G401 (cell line): ENCODE measurements at places on chromosomes 3 and 15. TPM values are rescaled to one million over a fixed set of nuclear protein-coding genes. Genes with fewer than 3 reads are reported as not detected.

ACTC1 gene
- not detected in 2 replicates for total RNA-seq

GRCh38 chr3:4584456-4585249 lies 91.5 kb downstream of the ITPR1 start:
- DNase-seq = no peak

GRCh38 chr3:153722157-153722556 lies 399.0 kb upstream of the ARHGEF26 start:
- DNase-seq = no peak

DNA sequence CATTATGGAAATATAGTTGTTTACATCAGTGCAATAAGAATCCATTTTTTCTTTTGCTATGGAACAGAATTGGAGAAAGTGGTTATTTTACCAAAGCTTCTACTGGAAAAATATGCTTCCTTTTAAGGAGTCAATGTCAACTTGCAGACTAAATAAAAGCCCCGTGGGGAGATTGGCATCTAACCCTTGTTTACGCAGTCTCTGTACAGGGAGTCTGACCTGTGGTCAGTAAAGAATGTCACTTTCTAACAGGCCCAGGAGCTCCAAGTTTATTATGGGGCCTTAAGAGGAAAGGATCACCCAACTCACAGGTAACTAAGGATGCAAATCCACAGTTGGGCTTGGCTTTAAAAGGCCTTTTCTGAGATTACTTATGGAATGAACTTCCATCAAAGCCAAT lies 1751.2 kb downstream of the SI start:
- no peak for DNase-seq

GRCh38 chr3:182716114-182716688 lies 77.1 kb upstream of the ATP11B start:
- no peak for DNase-seq

CLDN16 gene
- not detected in 2 replicates for total RNA-seq

DNA sequence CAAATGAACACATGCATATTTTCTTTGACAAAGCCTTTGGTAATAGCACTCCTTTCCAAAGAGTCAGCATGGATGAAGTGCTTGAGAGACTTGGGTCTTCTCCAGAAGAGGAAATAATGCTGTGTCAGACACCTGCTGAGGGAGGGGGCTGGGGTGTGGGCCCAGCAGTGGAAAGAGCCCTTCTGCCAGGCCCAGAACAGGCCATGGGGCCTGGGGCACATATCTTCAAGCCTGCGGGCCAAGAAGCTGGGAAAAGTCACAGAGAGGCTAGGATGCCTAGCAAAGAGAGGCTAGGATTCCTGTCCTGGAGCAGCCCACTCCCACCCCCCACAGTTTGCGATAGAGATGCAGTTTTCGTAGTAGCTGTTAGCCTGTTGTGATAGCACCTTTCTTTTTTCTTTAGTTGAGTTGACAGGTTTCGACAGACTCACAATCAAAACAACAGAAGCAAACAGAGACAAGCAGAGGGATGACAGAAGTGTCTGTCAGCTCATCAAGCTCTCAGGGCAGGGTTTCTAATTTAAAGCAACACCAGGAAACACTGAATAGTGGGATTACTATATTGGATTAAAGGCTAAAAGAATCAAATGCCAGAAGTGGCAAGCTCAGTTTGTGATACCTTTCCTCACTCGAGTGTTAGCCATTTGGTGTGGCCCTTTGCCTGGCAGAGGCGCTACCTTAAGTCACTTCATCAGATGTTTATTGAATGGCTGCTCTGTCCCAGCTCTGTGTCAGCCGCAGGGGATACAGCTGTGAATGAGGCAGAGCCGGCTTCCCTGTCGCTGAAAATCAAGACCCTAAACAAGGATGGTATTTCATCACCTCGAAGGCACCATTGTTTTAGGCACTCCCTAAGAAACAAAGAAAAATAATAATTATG lies 19.0 kb downstream of the CMTM7 start:
- DNase-seq = peak; percentile 47

SSUH2 gene
- total RNA-seq = not detected in 2 replicates

CORO2B gene
- 1.0 TPM in 1 of 2 replicates, not detected in the other for total RNA-seq

DNA sequence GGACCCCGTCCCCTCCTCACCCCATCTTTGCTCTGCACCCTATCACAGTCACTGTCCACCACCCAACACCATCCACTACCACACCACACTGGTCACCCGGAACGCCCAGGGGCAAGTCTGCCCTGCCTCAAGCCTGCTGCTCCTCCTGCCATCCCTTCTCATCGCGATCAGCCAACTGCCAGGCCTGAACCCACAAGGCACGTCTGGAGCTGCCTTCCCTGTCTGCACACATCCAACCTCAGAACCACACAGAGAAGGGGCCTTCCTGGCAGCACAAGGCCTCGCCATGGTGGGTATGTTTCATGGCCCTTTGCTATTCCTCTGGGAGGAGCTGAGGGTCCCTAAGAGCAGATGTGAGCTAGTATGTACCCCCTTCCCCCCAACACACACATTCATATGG lies 3.4 kb upstream of the DUSP7 start:
- no peak for DNase-seq

GRCh38 chr3:39192490-39193092 lies at the start of gene XIRP1:
XIRP1 (minus strand) TSS chr3:39192595; CDS start chr3:39189445, 3,150 bp downstream.
- DNase-seq = no peak

GRCh38 chr3:194489736-194490612 lies 3.2 kb upstream of the ATP13A3 start:
- no peak for DNase-seq

- DNase-seq = no peak
Measured at GRCh38 chr15:40495516-40495915, 24.7 kb downstream of the CHST14 start.

PIGZ gene
- total RNA-seq = not detected in 2 replicates

GRCh38 chr3:157588386-157589060 lies 85.3 kb upstream of the VEPH1 start:
- no peak for DNase-seq

DNA sequence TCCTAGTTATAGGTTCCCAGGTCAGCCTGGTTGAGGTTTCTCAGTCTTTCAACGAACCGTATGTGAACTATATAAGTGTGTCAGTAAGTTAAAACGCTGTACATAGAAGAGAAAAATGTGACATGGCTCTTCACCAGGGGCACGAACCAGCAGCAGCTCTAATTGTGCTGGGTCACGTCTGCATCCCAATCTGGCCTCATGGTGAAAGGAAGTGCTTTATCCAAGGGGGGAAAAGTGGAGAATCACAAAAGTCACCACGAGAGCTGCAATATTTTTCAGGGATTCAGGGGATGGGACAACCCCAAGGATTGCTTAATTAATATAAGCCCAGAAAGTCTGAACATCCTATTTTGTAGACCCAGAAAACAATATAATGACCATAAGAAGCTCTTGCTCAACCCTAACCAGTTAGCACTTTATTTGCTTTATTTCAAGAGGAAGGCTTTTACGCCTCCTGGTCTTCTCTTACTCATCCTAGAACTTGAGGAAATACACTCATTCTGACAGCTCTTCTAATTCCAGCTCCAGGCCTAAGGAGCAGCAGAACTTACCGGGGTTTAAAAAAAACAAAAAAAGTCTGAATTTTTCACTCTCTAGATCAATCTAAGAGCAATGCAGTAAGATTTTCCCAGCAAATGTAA lies 16.5 kb downstream of the ANXA2 start:
- no peak for DNase-seq

DNA sequence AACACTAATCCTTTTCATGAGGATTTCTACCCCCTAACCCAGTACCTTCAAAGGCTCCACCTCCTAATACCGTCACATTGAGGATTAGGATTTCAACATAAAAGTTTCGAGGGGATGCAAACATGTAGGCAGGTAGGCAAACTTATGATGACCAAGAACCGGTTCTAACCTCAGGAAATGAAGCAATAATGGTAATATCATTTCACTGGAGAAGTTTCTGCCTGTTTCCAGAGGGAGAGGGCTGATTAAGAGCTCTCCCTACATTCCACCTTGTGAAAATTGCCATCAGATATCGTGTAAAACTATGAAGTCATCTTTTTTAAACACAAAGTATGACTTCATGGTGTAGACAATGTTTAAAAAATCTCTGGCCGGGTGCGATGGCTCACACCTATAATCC lies 31.6 kb downstream of the NKIRAS1 start:
- DNase-seq = no peak

DNA sequence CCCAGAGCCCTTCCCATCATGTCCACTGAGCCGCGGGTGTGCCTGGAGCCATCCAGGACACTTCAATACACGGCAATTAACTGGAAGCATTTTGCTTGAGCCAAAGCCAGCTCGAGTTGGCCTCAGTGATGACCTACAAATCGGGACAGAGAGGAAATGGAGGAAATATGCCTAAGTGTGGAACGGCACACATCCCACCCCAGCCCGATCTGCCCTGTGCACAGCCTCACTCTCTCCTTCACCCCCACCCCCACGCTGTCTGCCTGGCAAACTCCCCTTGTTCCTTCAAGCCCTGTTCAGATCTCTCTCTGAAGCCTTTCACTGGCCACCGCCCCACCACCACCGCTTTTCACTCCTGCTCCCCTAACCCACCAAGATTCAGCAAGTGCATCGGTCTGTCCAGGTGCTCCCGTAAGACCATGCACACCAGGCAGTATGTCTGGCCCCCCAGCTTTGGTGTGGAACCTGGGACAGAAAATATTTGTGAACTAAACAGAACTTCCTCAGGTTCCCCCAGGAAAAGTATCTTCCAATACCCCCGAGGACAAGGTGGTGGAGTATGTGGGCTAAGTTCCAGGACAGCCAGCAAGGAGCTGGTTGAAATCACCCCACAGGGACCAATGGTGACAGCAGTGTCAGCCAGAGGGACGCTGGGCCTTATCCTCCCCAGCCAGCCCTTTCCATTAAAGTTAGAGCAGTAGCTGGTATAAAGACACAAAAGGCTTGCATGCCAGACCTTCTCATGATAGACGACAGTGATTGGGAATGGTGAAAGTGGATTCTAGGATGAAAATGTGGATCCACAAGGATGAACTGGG lies 83.7 kb downstream of the VGLL4 start:
- DNase-seq = peak; percentile 56

DNA sequence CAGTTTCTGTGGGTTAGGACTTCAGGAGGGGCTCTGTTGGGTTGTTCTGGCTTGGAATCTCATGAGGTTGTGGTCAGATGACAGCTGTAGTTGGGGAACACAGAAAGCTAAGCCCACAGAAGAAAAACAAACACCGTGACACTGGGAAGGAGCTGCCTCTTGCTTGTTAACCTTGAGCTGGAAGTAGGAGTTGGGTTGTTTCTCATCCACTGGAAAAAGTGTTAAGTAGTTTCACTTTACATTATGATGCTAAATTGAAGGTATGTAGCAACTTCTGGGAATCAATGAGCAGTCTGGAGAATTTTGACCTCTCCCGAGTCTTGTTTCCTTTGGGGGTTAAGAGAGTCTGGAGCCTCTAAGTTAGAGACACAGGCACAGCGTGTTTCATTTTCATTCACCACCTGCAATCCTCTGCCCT lies 20.4 kb downstream of the HACD3 start:
- no peak for DNase-seq

RBP2 gene
- total RNA-seq = not detected in 2 replicates

DNA sequence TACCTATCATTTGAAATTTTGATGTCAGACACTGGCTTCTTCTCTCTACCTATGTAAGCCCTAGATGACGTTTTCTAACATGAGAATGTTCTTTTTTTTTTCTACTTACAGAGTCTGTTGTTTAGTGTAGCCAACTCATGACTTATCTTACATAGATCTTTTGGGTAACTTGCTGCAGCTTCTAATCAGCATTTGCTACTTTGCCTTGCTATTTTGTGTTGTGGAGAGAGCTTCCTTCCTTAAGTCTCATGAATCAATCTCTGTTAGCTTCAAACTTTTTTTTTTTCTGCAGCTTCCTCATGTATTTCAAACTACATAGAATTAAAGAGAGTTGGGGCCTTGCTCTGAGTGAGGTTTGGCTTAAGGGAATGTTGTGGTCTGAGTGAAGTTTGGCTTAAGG lies 568.7 kb upstream of the BCHE start:
- no peak for DNase-seq

SH3GL3 gene
- not detected in 2 replicates for total RNA-seq

- no peak for DNase-seq
Measured at GRCh38 chr3:73669260-73669659, 44.5 kb upstream of the PDZRN3 start.

AADACL2 gene
- not detected in 2 replicates for total RNA-seq

- no peak for DNase-seq
Measured at GRCh38 chr3:123201223-123201556, 553 bp upstream of the SEC22A start.

CEMIP gene
- total RNA-seq = 0.43 TPM in 1 of 2 replicates, not detected in the other

- DNase-seq = no peak
Measured at GRCh38 chr3:158709666-158710083, 22.6 kb downstream of the RARRES1 start.

DNA sequence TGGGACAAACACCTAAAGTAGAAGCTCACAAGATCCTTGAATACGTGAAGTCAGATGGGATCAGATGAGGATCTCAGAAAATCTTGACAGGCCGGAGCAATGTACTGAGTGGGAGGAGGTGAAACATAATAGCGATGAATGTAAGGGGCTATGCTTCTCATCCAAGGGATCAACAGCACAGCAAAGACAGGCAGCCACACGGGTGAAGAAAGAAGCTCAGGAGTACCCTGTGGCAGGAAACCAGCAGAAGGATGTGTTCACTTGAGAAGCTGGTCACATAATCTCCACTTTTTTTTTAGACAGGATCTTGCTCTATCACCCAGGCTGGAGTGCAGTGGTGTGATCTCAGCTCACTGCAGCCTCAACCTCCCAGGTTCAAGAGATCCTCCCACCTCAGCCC lies 92.4 kb downstream of the MEGF11 start:
- DNase-seq = no peak

FSIP1 gene
- 0.41 and 0.92 TPM in 2 replicates for total RNA-seq

- no peak for DNase-seq
Measured at GRCh38 chr3:186882881-186883685, 40.6 kb downstream of the ADIPOQ start.

DNA sequence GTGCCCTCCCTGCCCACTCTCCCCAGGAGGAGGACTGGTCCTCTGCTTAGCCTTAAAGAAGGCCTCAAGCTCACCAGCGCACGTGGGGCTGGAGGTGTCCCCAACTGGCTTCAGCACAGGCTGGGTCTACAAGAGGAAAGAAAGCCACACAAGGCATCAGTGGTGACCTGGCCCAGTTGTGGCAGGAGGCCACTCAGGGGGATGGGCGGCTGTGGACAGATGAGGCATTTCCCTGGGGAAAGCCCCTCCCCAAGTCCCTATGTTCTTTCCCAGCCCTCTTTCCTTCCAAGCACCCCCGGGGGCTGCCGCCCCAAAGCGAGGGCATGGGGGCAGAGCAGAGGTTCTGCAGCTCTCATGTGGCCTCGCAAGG lies 155.2 kb upstream of the TLE3 start:
- DNase-seq = no peak
